ENCODE measurements at places on chromosomes 11 and 22.

- DNase-seq: no peak
Measured at GRCh38 chr11:111439901-111440300, 60.8 kb upstream of the POU2AF1 start.

- DNase-seq: no peak
Measured at GRCh38 chr22:46923394-46923793, 160.9 kb downstream of the TBC1D22A start.

- DNase-seq: no peak
Measured at GRCh38 chr11:44325698-44326097, 15.8 kb upstream of the ALX4 start.

GRCh38 chr11:65141896-65142494, 7.7 kb upstream of the SYVN1 start:
- no peak for DNase-seq

- no peak for DNase-seq
Measured at GRCh38 chr11:28132548-28132947, 24.4 kb downstream of the METTL15 start.

GRCh38 chr11:45919806-45920530, 2.3 kb upstream of the PEX16 start:
- no peak for DNase-seq

DNA sequence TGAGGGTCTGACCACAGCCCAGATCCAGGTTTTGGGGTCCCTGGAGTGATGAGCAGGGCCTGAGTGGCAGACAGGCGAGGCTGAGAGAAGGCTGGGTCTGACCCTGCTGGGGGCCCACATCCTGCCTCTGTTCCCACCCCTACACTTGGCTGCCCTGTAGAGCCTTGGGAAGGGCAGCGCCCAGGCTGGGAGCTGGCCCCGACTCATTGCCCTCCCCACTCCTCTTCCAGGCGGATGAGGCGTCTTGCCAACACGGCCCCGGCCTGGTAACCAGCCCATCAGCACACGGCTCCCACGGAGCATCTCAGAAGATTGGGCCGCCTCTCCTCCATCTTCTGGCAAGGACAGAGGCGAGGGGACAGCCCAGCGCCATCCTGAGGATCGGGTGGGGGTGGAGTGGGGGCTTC, 4.9 kb downstream of the DERL3 start:
- peak; percentile 19 for DNase-seq

Measured in activated naive CD4-positive, alpha-beta T cell treated with anti-CD3 and anti-CD28 coated beads, Interleukin-2, amount 10 ng/mL, durations not matched to agents 7 days and 5 days (primary cell).